Large intestine (tissue), 12 donors: ENCODE measurements at places on chromosomes 1 and 21.

GRCh38 chr1:38923607-38924006, 18.0 kb downstream of the RHBDL2 start:
- H3K36me3 ChIP-seq = no peaks in the 10 kb centered on the region
- H3K27me3 ChIP-seq = no peaks in the 10 kb centered on the region
- DNase-seq = no peak
- H3K4me3 ChIP-seq = no peak overlapping the region
- H3K4me1 ChIP-seq = no peaks in the 10 kb centered on the region
- no peak overlapping the region for H3K27ac ChIP-seq

- H3K27me3 ChIP-seq = no peaks in the 10 kb centered on the region
- no peaks in the 10 kb centered on the region for H3K4me1 ChIP-seq
- no peak overlapping the region for H3K27ac ChIP-seq
Observed at GRCh38 chr1:150906329-150906728, 19.4 kb downstream of the CTXND2 start.

- H3K4me1 ChIP-seq = no peaks in the 10 kb centered on the region
- DNase-seq = no peak
- H3K36me3 ChIP-seq = peaks cover 43% of the 10 kb centered on the region
- no peak overlapping the region for H3K4me3 ChIP-seq
Observed at GRCh38 chr1:155479205-155479604, 83.4 kb downstream of the ASH1L start.

GRCh38 chr1:47178020-47178419, 11.8 kb downstream of the PDZK1IP1 start:
- no peak overlapping the region for H3K4me3 ChIP-seq
- DNase-seq = no peak
- no peak overlapping the region for H3K27ac ChIP-seq
- no peaks in the 10 kb centered on the region for H3K27me3 ChIP-seq

- no peak overlapping the region for H3K4me3 ChIP-seq
- H3K27ac ChIP-seq = no peak overlapping the region
- DNase-seq = no peak
- no peaks in the 10 kb centered on the region for H3K27me3 ChIP-seq
Observed at GRCh38 chr1:113692342-113692741, 66.9 kb downstream of the PHTF1 start.

- H3K4me3 ChIP-seq = no peak overlapping the region
- H3K27ac ChIP-seq = no peak overlapping the region
- DNase-seq = no peak
- H3K4me1 ChIP-seq = peaks cover 12% of the 10 kb centered on the region
- H3K27me3 ChIP-seq = no peaks in the 10 kb centered on the region
- H3K36me3 ChIP-seq = no peaks in the 10 kb centered on the region
Observed at GRCh38 chr1:207319199-207319598, 2.3 kb upstream of the CD55 start.
